Eye (tissue), 1 donor: ENCODE measurements at places on chromosomes 2 and 18.

GRCh38 chr2:96913398-96914202 lies 43.7 kb upstream of the SEMA4C start:
- DNase-seq: peak; percentile 48

GRCh38 chr2:154391051-154391450 lies 307.4 kb upstream of the KCNJ3 start:
- DNase-seq: no peak

DNA sequence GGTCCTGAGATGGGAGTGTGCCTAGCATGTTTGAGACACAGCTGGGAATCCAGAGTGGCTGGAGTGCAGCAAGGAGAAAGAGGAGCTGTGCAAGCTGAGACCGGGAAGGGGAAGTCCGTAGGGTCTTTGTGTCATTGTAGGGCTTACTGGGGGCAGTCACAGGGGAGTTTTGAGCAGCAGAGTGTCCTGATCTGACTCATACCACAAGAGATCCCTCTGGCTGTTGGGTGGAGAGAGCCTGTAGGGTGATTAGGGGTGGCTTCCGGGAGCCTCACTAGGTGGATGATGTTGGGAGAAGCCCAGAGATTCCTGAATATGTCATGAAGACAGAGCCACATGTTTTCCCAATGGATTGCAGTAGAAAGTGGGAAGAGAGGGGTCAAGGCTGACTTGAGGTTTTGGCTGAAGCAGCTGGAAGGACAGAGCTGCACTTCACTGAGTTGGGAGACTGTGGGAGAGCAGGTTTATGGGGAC lies 30.9 kb downstream of the FHOD3 start:
- no peak for DNase-seq

DNA sequence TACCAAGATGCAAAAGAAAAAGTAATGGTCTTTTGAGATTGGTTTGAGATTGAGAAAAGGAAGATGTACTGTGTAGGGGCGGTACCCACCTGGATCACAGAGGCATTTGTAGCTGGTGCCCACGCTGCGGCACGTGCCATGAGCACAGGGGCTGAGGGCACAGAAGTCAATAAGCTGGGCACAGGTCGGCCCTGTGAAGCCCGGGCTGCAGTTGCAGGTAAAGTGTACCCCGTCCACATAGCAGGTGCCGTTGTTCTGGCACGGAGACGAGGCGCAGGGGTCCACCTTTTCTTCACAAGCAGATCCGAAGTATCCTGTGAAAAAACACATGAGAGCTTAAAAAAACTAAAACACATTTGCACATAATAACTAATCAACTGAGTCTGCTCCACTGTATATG lies 176.1 kb upstream of the PID1 start:
- DNase-seq: no peak

GRCh38 chr2:228681426-228681825 lies 499.9 kb upstream of the SPHKAP start:
- peak; percentile 68 for DNase-seq

- DNase-seq: no peak
These were observed 30.3 kb downstream of the ASAP2 start for GRCh38 chr2:9236867-9237266.

GRCh38 chr2:226903179-226903578 lies 67.3 kb downstream of the RHBDD1 start:
- DNase-seq: no peak

- DNase-seq: no peak
These were observed 30.1 kb upstream of the SNTG2 start for GRCh38 chr2:920573-920972.

DNA sequence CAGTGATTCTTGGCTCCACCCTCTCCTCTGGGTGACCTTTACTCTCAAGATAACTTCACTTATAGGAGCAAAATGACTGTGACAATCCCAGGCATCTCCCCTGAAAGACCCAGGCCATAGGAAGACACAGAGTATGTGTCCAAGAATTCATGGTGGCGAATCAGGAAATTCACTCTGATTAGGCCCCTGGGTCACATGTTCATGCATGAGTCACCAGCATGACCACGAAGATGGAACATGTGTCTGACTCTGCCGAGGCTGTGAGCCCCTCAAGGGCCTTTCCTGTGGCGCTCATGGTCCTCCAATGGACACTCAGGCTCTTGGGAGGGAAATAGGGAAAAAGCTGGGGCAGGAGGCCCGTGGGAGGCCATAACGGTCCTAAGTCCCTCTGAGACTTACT lies 74.0 kb upstream of the TEX51 start:
- no peak for DNase-seq
